Fibroblast of mammary gland (primary cell): ENCODE measurements at places on chromosomes 12 and 14.

- no peak for DNase-seq
These were observed 407.5 kb upstream of the MGAT4C start for GRCh38 chr12:86663716-86664115.

DNA sequence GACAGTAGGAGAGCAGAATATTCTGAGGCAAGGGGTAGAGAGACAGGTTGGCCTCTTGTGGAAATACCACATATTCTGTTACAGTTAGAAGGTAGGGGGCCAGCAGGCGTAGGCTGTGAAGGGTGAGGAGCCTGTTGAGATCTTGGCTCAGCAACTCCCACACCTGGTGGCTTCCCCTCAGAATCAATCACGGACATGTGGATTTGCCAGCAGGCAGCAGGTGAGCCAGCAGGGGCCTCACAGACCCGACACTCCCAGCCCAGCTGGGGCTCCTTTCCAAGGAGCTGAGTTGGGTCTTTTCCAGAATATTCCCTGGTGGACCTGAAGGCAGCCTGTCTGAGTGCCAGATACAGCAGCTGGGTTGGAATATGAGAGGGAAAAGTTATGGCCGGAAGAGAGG is 150.0 kb upstream of the CRY1 start:
- DNase-seq = no peak

- DNase-seq = no peak
These were observed 220.6 kb downstream of the GXYLT1 start for GRCh38 chr12:41924111-41924510.

GRCh38 chr12:96368233-96368632 is 32.0 kb downstream of the CDK17 start:
- peak; percentile 46 for DNase-seq

DNA sequence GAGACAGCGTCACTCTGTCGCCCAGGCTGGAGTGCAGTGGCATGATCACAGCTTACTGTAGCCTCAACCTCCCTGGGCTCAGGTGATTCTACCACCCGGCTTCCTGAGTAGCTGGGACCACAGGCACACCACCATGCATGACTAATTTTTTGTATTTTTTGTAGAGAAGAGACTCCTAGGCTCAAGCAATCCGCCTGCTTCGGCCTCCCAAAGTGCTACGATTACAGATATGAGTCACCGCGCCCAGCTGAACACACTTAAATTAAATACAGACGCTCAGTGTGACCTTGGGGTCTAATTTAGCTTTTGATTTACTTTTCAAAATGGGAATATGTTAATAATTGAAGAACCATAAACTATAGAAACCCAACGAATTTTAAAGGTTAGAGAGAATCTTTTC is 77.2 kb downstream of the C2CD5 start:
- DNase-seq = peak; percentile 91
